ENCODE measurements at places on chromosomes 7 and 10. TPM values are rescaled to one million over a fixed set of nuclear protein-coding genes. Genes with fewer than 3 reads are reported as not detected.

Gene WDR86
- 3.6 TPM for total RNA-seq

Gene ACBD7
- 3.5 TPM for total RNA-seq

Gene TMEM225B
- total RNA-seq, result not detected

Gene WNT8B
- total RNA-seq, result 1.8 TPM

Gene OR2A12
- total RNA-seq, result not detected

Gene COX19
- 17.0 TPM for total RNA-seq

Gene RBM20
- total RNA-seq, result 0.41 TPM

Gene SORBS1
- 189 TPM for total RNA-seq

Gene GDF10
- total RNA-seq, result 0.32 TPM
